Osteocyte (in vitro differentiated cells): ENCODE measurements at places on chromosomes 16 and 17. TPM values are rescaled to one million over a fixed set of nuclear protein-coding genes. Genes with fewer than 3 reads are reported as not detected.

- DNase-seq: no peak
- H3K4me1 ChIP-seq: no peaks in the 10 kb centered on the region
- H3K27ac ChIP-seq: no peak overlapping the region
- peaks cover 56% of the 10 kb centered on the region for H3K27me3 ChIP-seq
- H3K36me3 ChIP-seq: no peaks in the 10 kb centered on the region
- H3K4me3 ChIP-seq: no peak overlapping the region
Observed at GRCh38 chr17:61551255-61551742, 39.7 kb downstream of the NACA2 start.

- peak overlapping the region; percentile 87 for H3K27ac ChIP-seq
- DNase-seq: no peak
- H3K27me3 ChIP-seq: no peaks in the 10 kb centered on the region
- H3K36me3 ChIP-seq: peaks cover 15% of the 10 kb centered on the region
- peak overlapping the region; percentile 88 for H3K4me3 ChIP-seq
Observed at GRCh38 chr17:7915179-7915610, 894 bp downstream of the RNF227 start.

DNA sequence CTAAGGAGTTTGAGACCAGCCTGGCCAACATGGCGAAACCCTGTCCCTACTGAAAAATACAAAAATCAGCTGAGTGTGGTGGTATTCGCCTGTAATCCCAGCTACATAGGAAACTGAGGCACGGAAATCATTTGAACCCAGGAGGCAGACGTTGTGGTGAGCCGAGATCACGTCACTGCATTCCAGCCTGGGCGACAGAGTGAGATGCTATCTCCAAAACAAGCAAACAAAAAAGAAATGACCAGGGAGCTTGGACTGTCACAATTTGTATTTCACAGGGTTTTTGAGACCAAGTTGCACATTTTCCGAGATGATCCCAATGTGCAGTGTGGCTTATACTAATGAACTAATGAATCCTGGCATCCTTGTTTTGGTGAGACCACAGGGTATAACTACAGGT is 156.5 kb downstream of the SLC39A11 start:
- peaks cover 9% of the 10 kb centered on the region for H3K36me3 ChIP-seq
- H3K4me3 ChIP-seq: no peak overlapping the region
- DNase-seq: no peak
- no peaks in the 10 kb centered on the region for H3K4me1 ChIP-seq
- H3K27ac ChIP-seq: no peak overlapping the region

GRCh38 chr17:20159406-20160069 is 150.4 kb downstream of the SPECC1 start:
- peaks cover 10% of the 10 kb centered on the region for H3K4me1 ChIP-seq
- peaks cover 8% of the 10 kb centered on the region for H3K27me3 ChIP-seq
- DNase-seq: peak; percentile 57
- H3K4me3 ChIP-seq: no peak overlapping the region
- no peak overlapping the region for H3K27ac ChIP-seq
- peaks cover 2% of the 10 kb centered on the region for H3K36me3 ChIP-seq

DNA sequence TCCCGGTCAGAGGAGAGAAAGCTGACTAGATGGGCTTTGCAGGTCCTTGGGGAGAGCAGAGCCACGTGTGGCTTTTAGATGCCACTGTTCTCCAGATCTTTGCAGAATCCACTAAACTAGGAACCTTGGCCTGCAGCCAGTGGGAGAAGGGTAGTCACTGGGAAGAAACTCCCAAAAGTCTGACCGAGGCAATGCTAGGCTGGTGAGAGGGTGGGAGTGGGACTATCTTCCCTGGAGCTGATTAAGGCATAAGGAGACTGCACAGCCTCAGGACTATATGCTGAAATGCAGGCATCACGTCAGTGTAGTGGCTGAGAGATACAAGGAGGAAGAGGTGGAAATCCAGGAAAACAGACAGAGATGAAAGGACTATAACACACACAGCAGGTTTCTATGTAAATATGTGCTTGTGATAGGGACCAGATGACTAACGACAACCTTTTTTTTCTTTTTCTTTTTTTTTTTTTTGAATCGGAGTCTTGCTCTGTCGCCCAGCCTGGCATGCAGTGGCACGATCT is 2.2 kb upstream of the GSDMA start:
- no peaks in the 10 kb centered on the region for H3K36me3 ChIP-seq
- no peak overlapping the region for H3K27ac ChIP-seq
- no peak overlapping the region for H3K4me3 ChIP-seq
- H3K4me1 ChIP-seq: peaks cover 3% of the 10 kb centered on the region
- H3K27me3 ChIP-seq: peaks cover 17% of the 10 kb centered on the region
- no peak for DNase-seq

- H3K4me1 ChIP-seq: peaks cover 15% of the 10 kb centered on the region
- H3K36me3 ChIP-seq: peaks cover 60% of the 10 kb centered on the region
- H3K27ac ChIP-seq: peak overlapping the region; percentile 35
- peak; percentile 93 for DNase-seq
Observed at GRCh38 chr17:49407981-49408501, 6.6 kb downstream of the PHB1 start.

GRCh38 chr17:75927286-75927922 is 13.4 kb downstream of the FBF1 start:
- no peak overlapping the region for H3K4me3 ChIP-seq
- H3K27me3 ChIP-seq: no peaks in the 10 kb centered on the region
- H3K4me1 ChIP-seq: no peaks in the 10 kb centered on the region
- no peak overlapping the region for H3K27ac ChIP-seq
- peaks cover 4% of the 10 kb centered on the region for H3K36me3 ChIP-seq
- DNase-seq: no peak

DNA sequence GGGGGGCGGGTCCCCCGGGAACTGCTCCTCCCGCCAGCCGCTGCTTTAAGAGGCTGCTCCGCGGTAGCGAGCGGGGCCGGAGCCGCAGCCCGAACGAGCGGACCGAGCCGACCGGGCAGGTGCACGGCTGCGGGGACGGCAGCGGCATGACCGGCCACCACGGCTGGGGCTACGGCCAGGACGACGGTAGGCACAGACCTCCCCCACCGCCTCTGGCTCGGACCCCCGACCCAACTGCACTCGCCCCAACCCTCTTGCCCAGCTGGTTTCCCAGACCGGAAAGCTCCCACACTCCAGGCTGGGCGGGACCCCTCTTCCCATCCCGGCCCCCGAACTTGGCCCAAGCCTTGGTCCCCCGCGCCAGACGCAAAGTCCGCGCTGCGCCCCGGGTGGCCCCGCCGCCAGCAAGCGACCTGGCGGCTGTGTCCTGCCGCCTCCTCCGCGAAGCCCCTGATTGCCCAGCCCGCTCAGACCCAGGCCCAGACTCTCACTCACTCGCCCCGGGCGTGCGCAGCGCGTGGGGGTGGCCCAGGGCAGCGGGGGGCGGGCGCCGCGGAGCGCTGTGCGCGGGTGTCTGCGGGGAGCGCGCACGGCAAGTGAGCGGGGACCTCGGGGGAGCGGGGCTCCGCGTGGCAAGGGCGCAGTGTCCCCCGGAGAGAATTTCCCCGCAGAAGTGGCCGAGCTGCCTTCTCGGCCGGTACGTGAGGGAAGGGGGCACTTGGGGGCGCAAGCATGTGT is at the start of gene CA7:
CA7 (plus strand) TSS at position 73 of the 738 bp plus-strand sequence; CDS start at position 147, 74 bp downstream.
- no peak for DNase-seq
- no peaks in the 10 kb centered on the region for H3K36me3 ChIP-seq
- H3K27me3 ChIP-seq: peaks cover 52% of the 10 kb centered on the region

GRCh38 chr17:75917917-75918445 is 13.3 kb upstream of the MRPL38 start:
- peaks cover 9% of the 10 kb centered on the region for H3K36me3 ChIP-seq
- no peak for DNase-seq
- H3K27me3 ChIP-seq: no peaks in the 10 kb centered on the region
- no peak overlapping the region for H3K27ac ChIP-seq
- H3K4me3 ChIP-seq: no peak overlapping the region

- H3K27ac ChIP-seq: peak overlapping the region; percentile 82
- no peak overlapping the region for H3K4me3 ChIP-seq
- H3K27me3 ChIP-seq: no peaks in the 10 kb centered on the region
- H3K36me3 ChIP-seq: no peaks in the 10 kb centered on the region
- H3K4me1 ChIP-seq: peaks cover 26% of the 10 kb centered on the region
Observed at GRCh38 chr17:43456661-43457361, 27.0 kb upstream of the DHX8 start.

DNA sequence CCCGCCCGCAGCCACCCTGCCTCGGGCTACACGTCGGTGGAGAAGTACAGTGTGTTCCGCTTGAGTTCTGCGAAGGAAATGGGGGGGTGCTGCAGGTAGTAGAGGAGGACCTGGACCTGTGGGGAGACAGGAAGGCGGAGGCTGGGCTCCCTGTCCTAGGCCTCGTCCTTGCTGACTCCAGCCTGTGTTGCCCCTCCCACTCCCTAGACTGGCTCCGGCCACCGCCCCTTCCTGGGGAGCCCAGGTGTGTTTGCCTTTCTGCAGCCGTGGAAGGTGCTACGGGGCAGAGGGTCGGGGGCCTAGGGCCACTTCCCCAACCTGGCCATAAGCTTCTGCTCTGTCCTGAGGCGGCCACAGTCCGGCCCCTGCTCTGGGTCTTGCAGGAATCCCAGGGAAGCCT is 9.1 kb downstream of the TIMM22 start:
- DNase-seq: no peak
- H3K36me3 ChIP-seq: peaks cover 18% of the 10 kb centered on the region
- no peak overlapping the region for H3K4me3 ChIP-seq

GRCh38 chr17:69367298-69367697 is 40.4 kb upstream of the ABCA5 start:
- no peak for DNase-seq
- H3K4me3 ChIP-seq: no peak overlapping the region
- no peaks in the 10 kb centered on the region for H3K4me1 ChIP-seq

- H3K36me3 ChIP-seq: no peaks in the 10 kb centered on the region
- DNase-seq: no peak
- H3K4me1 ChIP-seq: no peaks in the 10 kb centered on the region
- no peak overlapping the region for H3K27ac ChIP-seq
- H3K4me3 ChIP-seq: no peak overlapping the region
- H3K27me3 ChIP-seq: peaks cover 40% of the 10 kb centered on the region
Observed at GRCh38 chr16:58428621-58429542, 36.6 kb downstream of the GINS3 start.

DNA sequence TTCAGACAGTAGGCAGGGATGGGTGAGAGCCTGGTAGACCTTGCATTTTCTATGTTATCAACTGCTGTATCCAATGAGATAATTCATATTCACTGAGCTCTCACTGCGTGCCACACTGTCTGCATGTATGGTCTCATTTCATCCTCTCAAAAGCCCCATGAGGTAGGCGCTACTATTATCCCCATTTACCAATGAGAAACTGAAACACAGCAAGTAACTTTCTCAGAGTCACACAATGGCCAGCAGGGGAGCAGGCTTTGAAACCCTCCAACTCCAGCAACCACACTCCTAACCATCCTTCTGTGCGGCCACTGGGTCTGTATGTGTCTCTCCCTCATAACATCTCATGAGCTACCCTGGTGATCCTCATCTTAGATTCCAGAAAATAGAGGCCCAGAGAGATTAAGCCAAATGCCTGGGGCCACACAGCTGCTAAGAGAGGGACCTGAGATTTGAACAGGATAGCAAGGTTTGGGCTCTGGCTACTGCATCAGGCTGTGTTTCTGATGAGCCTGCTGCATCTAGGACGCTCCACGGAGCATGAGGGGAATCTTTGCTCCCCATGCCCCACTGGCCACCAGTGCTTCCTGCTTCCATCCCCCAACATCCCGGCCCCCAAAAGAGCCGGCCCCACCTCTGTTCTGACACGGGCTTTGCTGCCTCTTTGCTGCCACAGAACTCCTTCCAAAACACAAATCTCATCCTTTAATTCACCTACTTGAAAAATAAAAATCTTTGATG is 3.2 kb downstream of the CCR7 start:
- no peak overlapping the region for H3K27ac ChIP-seq
- H3K36me3 ChIP-seq: peaks cover under 1% of the 10 kb centered on the region
- H3K27me3 ChIP-seq: peaks cover 16% of the 10 kb centered on the region
- DNase-seq: peak; percentile 57
- H3K4me3 ChIP-seq: no peak overlapping the region
- H3K4me1 ChIP-seq: peaks cover 39% of the 10 kb centered on the region

DNA sequence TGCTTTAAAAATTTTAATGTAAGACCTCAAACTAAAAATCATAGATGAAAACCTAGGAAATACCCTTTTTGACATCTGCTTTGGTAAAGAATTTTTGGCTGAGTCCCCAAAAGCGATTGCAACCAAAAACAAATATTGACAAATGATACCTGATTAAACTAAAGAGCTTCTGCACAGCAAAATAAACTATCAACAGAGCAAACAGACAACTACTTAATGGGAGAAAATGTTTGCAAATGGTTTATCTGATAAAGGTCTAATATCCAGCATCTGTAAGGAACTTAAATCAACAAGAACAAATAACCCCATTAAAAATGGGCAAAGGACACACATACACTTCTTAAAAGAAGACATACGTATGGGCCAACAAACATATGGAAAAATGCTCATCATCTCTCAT is 242.5 kb downstream of the BCAS3 start:
- H3K27me3 ChIP-seq: no peaks in the 10 kb centered on the region
- no peaks in the 10 kb centered on the region for H3K4me1 ChIP-seq
- peaks cover 20% of the 10 kb centered on the region for H3K36me3 ChIP-seq
- H3K27ac ChIP-seq: no peak overlapping the region
- DNase-seq: no peak
- H3K4me3 ChIP-seq: no peak overlapping the region

- no peaks in the 10 kb centered on the region for H3K4me1 ChIP-seq
- no peaks in the 10 kb centered on the region for H3K27me3 ChIP-seq
- H3K27ac ChIP-seq: no peak overlapping the region
- H3K36me3 ChIP-seq: no peaks in the 10 kb centered on the region
- no peak for DNase-seq
- H3K4me3 ChIP-seq: no peak overlapping the region
Observed at GRCh38 chr17:55322453-55322985, 57.8 kb downstream of the HLF start.

- DNase-seq: no peak
- H3K27me3 ChIP-seq: peaks cover 47% of the 10 kb centered on the region
- H3K36me3 ChIP-seq: no peaks in the 10 kb centered on the region
- H3K4me1 ChIP-seq: no peaks in the 10 kb centered on the region
- no peak overlapping the region for H3K27ac ChIP-seq
- no peak overlapping the region for H3K4me3 ChIP-seq
Observed at GRCh38 chr16:84357191-84357651, 11.1 kb upstream of the ATP2C2 start.

The SOST gene
- not detected in 2 replicates for total RNA-seq

The SDK2 gene
- 16.5 and 19.4 TPM in 2 replicates for total RNA-seq

The VAT1L gene
- not detected in 2 replicates for total RNA-seq

The C1QTNF8 gene
- total RNA-seq: not detected in 2 replicates

The GRAP gene
- not detected in 2 replicates for total RNA-seq

The TMIGD1 gene
- total RNA-seq: not detected in 2 replicates

The MIEF2 gene
- 10.8 and 15.3 TPM in 2 replicates for total RNA-seq

The DNAAF8 gene
- total RNA-seq: 1.2 and 1.7 TPM in 2 replicates
